ENCODE measurements at places on chromosomes 7 and 10.

GRCh38 chr10:115566867-115567266, 473.7 kb downstream of the ATRNL1 start:
- DNase-seq: no peak

DNA sequence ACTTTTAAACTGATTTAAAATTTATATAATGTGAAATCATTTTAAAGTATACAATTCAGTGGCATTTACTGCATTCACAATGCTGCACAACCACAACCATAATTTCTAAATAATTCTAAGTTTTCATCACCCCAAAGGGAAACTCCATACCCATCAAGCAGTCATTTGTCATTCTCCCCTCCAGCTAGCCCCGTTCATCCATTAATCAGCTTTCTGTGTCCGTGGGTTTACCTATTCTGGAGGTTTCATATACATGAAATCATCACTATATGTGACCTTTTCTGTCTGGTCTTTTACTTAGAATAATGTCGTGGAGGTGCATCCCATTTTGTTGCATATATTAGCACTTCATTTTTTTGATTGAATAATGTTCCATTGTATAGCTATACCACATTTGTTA, 214.1 kb downstream of the ADK start:
- DNase-seq: no peak

GRCh38 chr7:36474283-36475010, 84.8 kb downstream of the ANLN start:
- no peak for DNase-seq

GRCh38 chr7:143300959-143301935, 13.1 kb downstream of the CASP2 start:
- no peak for DNase-seq

DNA sequence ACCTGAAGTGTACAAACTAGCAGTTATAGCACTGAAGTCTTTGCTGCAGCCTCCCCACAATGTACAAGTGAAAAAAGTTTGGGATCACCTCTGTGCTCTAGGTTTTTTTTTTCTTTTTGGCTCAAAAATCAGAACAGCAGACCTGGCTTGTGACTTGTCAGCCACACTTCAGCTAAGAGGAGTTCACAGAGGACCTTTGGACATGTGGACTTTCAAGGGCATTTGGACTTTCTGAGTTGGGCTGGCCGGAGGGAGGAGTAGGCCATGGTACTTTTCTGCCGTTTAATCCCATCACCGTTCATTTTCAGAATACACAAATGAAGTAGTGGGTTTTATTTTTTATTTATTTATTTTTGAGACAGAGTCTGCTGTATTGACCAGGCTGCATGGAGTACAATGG, 21.9 kb upstream of the ACSL5 start:
- no peak for DNase-seq

DNA sequence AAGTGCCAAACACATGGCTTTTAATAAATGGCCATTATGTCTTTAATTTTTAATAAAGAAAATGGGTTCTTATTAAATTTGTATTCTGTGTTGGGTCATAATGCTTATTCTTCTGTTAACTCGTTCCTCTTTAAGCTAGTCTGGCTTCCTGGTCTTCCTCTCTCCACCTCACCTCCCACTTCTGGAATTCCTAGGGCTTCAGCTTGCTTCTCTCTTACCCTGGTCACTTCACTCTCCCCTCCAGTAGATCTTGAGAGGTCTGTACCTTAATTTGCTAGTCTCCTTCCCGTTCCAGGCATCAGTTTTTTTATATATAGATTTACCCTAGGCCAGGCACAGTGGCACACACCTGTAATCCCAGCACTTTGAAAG, 111.2 kb downstream of the RALA start:
- DNase-seq: no peak
